ENCODE measurements at places on chromosomes 2 and 18.

GRCh38 chr2:42930025-42930581 lies 137.7 kb upstream of the HAAO start:
- no peak for DNase-seq

- DNase-seq, result no peak
Observed at GRCh38 chr2:208783184-208783583, 376.6 kb downstream of the PTH2R start.

DNA sequence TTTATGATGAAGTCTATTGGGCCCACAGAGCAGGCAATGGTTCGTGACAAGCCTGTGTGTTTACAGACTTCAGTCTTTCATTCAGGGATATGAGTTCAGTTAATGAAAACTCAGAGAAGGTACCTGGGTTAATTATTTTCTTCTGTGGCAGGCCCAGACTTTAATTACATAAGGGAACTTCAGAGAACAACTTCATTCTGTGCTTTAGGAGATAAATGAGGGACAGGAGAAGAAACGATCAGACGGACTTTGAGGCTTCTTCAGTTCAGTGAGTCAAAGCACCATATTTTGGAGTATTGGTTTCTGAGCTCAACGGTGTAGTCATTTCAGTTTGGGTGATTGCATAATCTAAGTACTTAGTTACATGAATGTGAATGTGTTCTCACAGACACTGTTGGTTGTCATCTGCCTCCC lies 203.0 kb upstream of the KCNJ3 start:
- DNase-seq, result no peak

DNA sequence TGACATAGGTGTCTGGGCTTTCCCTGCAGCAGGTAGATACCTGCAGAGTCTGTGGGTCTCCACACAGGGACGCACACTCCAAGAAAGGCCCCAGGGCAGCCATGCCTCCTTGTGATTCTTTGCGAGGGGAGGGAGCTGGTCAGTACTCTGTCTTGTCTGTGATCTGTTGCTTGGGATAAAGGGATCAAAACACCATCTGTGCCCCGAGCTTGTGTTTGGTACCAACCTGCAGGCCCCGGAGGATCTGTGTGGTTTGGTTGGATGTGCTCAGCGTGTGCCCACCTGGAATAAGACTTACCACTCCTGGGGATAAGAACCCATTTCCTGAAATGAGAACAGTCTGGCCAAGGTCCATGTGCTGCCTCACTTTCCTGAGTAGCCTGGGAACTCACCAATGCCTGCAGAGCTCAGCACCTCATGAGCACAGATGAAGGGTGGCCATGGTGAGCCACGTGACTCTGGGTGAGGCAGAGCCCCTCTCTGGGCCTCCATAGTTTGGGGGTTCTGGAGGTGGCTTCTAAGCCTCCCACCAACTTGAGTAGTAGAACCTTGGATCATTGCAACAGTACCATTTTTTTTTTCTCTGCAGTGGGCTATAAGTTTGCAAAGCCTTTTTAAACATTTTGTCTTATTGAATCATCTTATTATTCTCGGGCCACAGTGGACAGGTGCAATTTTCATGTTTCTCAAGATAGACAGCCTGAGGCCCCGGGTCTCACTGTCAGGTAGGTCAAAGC lies 134.8 kb downstream of the DDX1 start:
- DNase-seq, result no peak

DNA sequence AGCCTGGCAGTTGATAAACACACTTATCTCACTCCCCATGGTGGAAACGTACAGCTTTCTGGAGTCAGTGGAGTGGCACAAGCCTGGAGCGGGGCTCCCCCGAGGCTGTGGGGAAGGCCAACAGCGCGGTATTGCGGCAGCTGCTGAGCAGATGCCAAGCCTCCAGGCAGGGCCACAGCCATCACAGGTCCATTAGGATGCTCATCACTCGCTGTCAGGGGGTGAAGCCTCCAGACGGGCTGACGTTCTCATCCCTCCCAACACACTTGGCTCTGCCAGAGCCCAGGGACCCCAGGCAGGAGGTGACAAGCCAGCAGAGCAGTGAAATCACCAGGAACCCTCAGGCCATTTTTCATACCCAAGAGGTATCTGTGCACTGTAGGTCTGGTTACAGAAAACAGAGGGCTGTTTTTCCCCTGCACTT lies 529.2 kb upstream of the KLHL29 start:
- DNase-seq, result no peak
